AG09319 (cell line): ENCODE measurements at places on chromosomes 5 and 9.

DNA sequence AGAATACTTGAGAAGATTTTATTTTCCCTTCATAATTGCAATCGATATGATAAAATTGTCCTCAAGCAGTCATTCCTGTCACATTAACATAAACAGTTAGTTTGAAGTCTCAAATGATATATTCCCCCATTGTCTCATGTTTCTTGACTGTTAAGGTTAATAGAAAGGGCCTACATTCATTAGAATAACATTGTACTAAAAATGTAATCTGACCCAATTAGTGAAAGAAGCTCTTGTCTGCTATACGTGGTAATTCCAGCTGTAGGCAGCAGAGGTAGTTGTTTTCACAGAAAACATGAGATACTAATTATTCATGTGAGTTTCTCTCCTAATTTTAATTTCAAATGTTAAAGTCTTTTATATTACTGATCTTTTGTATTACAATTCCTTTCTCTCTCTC is 25.9 kb upstream of the AP3B1 start:
- DNase-seq: no peak

DNA sequence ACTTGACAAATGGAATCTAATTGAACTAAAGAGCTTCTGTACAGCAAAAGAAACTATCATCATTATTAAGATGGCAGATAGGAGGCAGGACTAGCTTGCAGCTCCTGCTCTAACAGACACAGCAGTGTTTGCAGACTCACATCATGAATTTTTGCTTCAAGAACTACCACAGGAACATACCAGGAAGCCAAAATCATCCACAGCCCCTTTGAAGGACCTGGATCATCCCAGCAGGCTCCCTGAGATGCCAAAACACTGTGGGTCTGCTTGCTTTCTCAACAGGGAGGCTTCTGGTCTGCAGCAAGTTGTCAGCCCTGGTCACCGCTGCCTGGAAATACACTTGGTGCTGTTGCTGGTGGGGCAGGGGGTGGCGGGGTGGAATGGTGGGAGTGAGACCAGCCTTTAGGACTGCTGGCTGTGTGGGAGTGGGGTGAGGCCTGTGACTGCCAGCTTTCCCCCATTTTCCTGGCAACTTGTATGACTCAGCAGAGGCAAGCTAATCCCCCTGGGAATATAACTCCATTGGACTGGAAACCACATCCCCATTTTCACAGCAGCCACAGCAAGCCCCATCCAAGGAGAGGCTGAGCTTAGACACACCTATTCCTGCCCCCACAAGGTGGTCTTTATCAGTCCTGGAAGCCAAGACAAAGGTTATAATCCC is 533.8 kb upstream of the CYLC2 start:
- no peak for DNase-seq

DNA sequence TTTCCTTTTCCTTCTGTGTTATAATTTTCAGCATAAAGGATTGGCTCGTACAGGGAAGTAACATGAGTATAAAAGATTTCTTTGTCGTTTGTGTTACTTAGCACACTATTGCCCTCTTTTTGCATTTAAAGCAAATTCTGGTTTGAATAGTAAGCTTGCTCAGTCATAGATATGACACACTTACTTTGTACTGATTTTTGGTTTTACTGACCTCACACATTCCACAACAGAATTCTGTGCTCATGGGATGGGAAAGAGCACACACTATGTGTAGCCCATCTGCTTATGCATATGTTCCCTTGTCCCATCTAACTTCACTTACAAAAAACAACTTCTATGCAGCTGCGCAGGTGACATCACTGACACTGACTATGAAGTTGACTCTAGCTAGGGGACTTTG is 111.9 kb upstream of the MTAP start:
- DNase-seq: no peak

GRCh38 chr9:115628426-115628825 is 510.5 kb upstream of the TNC start:
- no peak for DNase-seq

DNA sequence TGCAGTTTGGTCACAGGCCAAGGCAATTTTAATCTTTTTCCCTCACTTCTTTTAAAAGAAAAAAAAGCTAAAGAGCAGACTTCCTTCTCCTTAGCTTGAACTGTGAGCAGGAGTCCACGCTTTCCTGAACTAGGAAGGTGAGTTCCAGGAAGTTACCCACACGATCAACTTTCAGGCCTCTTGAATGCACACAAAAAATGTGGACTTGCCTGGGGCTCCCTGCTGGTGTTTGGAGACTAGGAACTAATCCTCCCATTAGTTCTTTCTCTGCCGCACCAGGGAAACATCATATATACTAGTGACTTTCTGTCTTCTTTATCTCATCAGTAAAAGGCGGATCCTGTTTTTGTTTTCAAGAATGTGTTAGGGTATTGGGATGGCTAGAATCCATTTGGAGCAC is 240.0 kb downstream of the GOLPH3 start:
- DNase-seq: no peak

GRCh38 chr9:129609486-129610212 is 11.3 kb downstream of the C9orf50 start:
- no peak for DNase-seq

GRCh38 chr9:32589083-32589723 is 16.2 kb upstream of the NDUFB6 start:
- no peak for DNase-seq

DNA sequence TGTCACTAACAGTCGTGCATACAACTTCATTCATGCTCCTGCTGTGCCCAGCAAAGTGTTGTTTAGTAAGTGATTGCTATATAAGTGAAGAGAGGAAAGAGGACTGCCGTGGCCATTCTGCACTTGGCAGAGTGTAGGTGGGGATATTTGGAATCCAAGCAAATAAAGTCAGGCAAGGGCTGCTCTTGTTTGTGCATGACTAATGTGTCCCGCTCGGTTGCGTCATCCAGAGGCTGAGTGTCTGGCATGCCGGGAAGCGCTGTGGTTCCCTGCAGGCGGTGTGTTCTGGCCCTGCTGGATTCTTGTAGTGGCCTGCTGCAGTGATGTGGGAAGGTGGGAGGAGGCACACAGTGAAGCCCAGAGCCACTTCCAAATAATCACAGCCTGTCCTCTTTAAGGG is 136.9 kb upstream of the ANKH start:
- DNase-seq: peak; percentile 83

GRCh38 chr9:92278110-92278509 is 15.4 kb downstream of the IARS1 start:
- peak; percentile 38 for DNase-seq

GRCh38 chr5:28517691-28518090 is 1479.3 kb upstream of the CDH9 start:
- DNase-seq: no peak
